ENCODE measurements at places on chromosomes 13 and 19.
A peak's percentile ranks its signal among the peaks of the same experiment; 100 is the strongest.

DNA sequence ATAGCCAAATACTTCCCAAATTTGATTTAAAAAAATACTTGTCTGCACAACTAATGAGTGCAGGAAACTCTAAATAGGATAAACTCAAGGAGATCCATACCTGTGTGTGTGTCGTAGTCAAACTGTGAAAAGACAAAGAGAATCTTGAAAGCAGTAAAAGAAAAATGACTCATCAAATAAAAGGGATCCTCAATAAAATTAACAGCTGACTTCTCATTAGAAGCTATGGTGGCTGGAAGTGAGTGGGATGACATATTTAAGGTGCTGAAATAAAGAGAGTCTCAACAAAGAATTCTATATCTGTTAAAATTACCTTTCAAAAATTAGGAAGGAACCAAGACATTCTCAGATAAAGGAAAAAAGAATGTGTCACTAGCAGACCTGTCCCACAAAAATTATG lies 13.7 kb downstream of the RNASEH2B start:
- DNase-seq = no peak

DNA sequence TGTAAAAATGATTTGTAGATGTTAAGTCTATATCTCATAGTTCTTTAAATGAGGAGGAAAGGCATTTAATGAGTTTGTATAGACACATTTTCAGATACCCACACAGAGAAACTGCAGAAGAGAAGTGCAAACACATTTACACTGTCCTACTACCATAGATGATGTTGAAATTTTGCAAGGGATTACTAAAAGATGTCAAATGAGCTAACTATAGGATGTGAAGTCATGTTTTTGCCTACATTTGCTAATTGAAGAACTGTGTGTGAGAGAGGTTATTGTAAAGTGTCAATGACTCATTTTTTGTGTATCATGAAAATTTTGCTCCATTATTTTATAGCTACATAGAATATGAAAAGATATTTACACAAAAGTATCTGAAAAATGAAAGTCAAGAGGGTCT lies 178.9 kb downstream of the ITGBL1 start:
- no peak for DNase-seq

DNA sequence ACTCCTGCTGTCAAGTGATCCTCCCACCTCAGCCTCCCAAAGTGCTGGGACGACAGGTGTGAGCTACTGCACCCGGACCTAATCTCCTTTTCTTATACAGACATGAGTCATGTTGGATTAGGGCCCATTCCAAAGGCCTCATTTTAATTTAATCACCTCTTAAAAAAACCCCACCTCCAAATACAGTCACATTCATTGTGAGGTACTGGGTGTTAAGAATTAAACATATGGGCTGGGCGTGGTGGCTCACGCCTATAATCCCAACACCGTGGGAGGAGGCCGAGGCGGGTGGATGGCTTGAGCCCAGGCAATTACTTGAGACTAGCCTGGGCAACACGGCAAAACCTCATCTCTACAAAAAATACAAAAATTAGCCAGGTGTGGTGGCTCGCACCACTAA lies 46.6 kb downstream of the PIN1 start:
- DNase-seq = no peak

GRCh38 chr19:40689339-40690049 lies 957 bp downstream of the NUMBL start:
- DNase-seq = no peak

DNA sequence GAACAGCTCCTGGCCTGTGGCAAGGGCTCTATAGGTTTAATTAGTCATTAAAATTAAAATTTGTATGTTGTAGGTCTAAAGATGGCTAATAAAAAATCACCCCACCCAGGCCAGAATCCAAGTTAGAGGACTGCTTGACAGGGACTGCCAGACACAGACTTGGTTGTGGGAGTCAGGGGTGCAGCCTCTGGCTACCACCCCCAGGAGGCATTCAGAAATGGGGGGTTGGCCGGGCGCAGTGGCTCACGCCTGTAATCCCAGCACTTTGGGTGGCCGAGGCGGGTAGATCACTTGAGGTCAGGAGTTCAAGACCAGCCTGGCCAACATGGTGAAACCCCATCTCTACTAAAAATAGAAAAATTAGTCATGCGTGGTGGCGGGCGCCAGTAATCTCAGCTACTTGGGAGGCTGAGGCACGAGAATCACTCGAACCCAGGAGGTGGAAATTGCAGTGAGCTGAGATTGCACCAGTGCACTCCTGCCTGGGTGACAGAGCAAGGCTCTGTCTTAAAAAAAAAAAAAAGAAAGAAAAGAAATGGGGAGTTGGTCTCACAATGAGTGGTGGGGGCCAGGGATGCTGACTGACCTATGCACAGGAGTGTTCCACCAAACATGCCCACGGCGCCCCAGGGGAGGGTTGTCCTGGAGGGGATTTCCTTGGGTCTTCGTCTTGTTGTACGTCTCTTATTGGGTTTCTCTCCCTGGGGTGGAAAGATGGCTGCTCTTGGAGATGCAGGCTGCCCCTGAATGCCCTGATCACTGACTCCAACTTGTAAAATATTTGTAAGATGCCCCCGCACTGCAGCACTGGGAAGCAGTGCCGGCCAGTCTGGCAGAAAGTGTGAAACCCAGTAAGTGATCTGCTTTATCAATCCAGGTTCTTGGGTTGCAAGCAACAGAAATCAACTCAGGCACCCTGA lies 68.8 kb downstream of the SIPA1L3 start:
- DNase-seq = no peak

GRCh38 chr13:33917190-33917589 lies 99.2 kb downstream of the RFC3 start:
- no peak for DNase-seq

DNA sequence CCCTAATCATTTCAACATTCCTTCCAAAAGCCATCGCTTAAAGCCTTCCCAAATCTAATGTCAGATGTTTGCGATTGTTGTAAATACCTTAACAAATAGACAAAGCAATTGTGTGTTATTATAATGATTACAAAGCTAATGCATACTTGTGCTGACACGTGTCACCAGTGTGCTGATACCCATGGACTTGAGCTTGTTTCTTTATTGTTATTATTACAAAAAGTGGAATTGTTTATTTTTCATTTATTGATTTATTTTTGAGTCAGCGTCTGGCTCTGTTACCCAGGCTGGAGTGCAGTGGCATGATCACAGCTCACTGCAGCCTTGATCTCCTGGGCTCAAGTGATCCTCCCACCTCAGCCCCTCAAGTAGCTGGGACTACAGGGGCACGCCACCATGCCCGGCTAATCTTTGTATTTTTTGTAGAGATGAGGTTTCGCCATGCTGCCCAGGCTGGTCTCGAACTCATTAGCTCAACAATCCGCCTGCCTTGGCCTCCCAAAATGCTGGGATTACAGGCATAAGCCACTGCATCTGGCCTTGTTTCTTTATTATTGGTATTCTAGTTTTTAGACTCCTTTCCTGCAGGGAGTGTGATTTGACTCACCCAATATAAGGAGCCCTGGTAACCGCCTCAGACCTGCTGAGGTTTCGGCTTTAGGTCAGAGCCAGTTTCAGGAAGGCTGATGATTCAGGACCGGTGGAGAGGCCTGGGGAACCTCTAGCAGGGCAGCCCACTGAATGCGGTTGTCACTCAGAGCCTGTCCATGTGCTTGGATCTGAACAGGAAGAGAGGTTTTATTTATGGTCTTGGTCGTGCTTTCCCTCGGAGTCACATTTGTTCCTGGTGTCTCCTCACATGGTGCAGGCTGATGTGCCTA lies 2.1 kb upstream of the FBXO17 start:
- DNase-seq = no peak

DNA sequence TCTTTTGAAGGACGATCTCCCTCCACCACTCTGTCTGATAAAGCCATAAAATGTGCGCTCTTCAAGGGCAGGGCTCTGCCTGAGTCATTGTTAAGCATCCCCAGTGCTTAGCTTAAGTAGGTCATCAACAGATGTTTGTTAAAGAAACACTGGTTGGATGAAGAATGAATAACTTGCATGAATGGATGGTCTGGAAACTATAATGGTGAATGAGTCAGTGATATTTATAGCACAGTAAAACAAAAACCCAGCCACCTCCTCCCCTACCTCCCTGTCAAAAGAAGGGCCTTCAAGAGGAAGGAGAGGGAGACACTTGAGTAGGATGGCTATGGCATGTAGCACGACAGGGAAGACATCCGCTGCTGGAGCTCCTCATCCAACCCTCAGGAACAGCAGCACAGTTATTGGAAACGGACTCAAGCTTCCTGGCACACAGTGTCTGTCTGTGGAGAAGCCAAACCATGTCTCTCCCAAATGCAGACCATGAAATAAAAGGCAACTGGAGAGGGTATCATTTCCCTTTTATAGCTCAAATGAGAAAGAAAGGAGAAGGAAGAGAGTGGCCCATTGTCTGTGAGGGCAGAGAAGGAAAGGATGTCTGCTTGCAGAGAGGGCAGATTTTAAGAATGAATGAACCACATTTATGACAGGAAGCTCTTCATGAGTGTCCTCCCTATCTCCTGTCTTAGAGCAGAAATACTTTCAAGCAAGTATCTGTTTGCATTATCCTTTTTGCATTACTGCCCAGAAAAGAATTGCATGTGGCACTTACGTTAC lies 183.5 kb upstream of the UBL3 start:
- no peak for DNase-seq

- no peak for DNase-seq
These were observed 9.9 kb upstream of the C5AR2 start for GRCh38 chr19:47322058-47322457.

DNA sequence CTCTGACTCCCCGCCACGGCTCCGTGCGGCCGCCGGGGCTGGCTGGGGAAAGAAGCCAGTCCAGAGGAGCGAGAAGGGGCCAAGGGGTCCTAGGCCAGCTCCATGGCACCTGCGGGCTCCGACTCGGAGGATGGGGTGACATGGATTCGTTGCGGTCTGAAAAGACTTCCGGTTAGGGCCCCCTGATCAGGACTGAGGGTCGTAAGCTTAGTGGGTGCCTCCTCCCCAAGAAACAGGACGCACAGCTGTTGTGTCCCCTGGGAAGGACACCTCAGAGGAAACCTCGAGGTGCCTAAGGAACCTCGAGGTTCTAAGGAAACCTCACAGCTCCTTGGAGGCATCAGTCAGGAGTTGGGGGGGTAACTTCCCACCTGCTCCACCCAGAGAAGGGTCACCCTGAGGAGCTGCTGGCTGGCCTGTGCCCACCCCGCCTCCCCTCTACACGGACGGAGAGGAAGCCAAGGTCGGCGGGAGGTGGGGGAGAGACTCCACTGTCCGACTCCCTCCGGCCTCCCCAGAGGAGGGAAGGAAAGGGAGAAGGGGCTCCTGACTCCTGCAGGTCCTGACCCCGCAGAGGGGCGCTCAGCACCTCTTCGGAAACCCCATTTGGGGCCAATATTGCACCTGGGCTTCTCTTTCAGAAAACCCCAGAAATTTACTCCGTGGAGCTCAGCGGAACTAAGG lies 855 bp downstream of the ATP12A start:
- no peak for DNase-seq

- no peak for DNase-seq
These were observed 7.4 kb upstream of the C5AR1 start for GRCh38 chr19:47302249-47302648.

GRCh38 chr19:41515015-41515652 lies 60.8 kb upstream of the CEACAM21 start:
- DNase-seq = no peak

- DNase-seq = no peak
These were observed 306.4 kb downstream of the KLF5 start for GRCh38 chr13:73365252-73365651.

DNA sequence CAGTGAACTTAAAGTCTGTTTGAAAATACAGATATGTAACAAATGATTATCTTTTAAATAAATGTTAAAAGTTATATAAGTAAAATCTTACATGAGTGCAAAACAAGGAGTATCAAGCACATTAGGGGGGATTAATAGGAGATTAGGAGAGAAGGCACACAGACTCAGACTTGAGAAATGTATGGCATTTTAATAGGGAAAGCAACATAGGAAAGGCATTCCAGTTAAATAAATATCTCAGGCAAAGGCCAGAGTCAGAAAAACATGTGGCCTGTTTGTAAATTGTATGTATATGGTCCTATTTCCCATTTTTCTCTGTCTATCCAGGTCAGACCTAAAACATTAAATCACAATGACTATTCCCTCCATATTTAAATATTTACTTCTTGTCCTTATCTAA lies 462.7 kb downstream of the GPC6 start:
- DNase-seq = no peak

DNA sequence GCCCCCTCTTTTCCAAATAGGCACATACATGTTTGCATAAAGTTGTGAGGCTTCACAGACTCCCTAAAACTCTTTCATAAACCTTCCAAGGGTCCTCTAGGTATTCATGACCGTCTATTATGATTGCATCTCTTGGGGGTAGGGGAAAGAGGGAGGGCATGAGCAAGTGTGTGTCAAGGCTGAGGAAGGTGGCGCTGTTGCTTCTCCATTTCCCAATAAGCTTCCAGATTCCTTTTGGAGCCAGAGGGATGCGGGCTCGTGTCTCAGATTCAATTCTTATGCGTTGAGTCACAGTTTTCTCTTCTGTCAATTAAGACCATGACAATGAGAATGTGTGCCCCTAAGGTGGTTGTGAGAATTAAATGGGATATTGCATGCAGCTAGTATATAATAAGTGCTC lies 51.0 kb upstream of the CYP2A7 start:
- DNase-seq = no peak

- DNase-seq = no peak
These were observed 498.8 kb downstream of the IRS2 start for GRCh38 chr13:109287553-109287952.

DNA sequence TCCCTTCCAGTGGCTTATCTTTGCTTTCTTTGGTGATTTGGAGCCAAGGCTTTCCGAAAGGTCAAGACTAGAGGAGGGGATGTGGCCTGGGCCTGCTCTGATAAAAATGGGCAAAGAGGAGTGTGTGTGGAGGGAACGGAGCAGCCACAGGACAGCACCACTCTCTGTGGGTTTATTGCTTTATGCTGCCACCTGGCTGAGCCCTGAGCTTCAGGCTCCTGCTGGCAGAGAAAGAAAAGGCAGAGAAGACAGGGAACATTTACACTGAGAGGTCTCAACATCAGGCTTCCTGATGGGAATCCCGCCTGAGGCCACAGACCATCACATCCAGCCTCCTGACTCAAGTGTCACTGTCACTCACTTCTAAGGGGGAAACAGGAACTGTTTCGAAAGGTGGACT lies 9.2 kb upstream of the GSX1 start:
- peak; percentile 13 for DNase-seq

DNA sequence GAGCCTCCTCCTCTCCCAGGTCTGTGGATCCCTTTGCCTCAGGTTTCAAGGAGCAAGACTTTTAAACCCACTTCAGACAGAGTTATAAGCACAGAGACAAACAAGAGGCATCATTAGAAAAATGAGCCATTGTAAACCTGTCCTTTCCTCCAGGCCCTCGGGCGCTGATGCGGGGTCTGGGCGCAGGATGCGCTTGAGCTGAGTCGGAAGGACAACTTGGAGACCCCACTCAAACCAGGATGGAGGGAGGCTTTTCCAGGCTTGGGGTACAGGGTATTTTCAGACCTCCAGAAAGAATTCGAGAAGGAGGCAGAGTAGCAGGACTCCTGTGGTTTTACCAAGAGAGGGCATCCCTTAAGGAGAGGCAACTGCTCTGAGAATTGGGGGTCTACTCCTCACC lies 155.6 kb downstream of the NUFIP1 start:
- no peak for DNase-seq

DNA sequence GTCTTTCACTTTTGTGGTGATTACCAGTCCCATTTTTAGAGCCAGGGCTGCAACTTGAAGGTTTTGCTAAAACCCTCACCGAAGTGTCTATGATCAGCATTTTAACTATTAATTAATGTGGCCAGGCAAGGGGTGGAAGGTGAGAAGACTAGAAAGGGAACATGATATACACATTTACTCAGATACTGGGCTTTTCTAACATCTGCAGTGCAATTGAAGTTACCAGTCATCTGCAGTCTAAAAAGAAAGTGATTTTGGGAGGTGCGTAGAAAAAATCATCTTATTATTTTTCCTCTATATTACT lies 481 bp downstream of the ALOX5AP start:
- no peak for DNase-seq

All from NCI-H526 treated with DMSO at 0.1 percent for 48 hours (cell line).